Caudate nucleus (tissue), 63 donors: ENCODE measurements at places on chromosomes 3 and 15.

DNA sequence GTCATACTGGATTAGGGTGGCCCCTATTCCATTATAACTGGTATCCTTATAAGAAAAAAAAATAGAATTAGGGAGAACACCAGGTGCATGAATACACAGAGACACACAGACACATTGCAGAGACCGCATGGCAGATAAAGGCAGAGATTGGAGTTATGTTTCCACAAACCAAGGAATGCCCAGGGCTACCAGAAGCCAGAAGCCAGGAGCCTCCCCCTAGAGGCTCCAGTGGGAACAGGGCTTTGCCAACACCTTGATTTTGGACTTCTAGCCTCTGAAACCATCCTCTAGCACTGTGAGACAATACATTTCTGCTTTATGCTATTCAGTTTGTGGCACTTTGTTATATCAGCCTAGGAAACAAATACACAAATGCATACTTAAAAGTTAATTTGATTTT lies 10.4 kb downstream of the GOLM2 start:
- no peak for DNase-seq

- DNase-seq, result no peak
Observed at GRCh38 chr3:17931131-17931530, 188.7 kb upstream of the TBC1D5 start.

DNA sequence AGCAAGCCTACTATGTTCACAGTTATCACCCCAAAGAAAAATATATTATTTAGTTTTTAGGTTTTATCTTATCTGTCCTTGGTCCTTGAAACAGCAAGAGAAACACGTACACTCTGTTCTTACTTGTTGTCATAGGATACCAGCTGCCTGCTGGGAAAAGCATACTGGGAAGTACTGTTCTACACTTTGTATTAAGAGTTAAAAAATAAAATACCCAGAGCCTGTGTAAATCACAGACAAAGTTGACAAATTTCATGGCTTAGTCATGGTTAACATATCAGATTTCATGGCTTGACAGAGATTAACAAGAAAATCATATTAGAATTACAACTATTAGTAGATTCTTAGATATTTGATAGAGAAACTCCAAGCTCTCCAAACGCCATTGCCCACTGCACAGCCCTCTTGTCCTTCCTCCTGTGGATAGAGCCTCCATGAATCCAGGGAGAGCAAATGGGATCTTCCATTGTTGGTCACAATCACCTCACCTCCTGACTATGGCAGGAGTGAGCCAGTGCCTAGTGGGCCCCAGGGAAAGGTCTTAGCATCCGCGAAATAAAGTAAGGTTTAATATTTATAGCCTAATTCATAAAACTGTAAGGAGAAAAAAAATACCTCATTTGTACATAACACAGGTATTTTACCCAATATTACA lies 128.1 kb upstream of the WNT5A start:
- no peak for DNase-seq

DNA sequence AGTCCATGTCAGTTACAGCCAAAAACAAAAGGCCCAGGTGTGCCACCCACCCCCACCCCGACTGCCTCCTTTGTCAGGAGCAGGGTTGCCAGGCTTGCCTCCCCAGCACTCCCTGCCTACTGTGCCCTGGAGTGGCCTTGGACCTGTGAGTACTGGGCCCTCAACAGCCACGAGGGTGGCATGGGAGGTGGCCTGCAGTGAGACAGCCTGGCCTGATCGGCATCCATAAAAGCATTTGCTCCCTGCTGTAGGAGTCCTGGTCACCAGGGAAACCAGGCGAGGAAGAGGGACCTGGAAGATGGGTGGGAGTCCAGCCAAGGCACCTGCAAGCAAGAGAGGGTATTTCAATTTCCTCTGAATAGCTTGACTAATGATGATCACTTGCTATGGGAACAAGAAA lies 56.4 kb upstream of the KCNMB2 start:
- no peak for DNase-seq

GRCh38 chr15:65365229-65365628 lies 12.6 kb downstream of the IGDCC3 start:
- no peak for DNase-seq

GRCh38 chr3:186108106-186108940 lies 566 bp downstream of the ETV5 start:
- DNase-seq, result no peak
